ENCODE measurements at places on chromosomes 6 and 20.

DNA sequence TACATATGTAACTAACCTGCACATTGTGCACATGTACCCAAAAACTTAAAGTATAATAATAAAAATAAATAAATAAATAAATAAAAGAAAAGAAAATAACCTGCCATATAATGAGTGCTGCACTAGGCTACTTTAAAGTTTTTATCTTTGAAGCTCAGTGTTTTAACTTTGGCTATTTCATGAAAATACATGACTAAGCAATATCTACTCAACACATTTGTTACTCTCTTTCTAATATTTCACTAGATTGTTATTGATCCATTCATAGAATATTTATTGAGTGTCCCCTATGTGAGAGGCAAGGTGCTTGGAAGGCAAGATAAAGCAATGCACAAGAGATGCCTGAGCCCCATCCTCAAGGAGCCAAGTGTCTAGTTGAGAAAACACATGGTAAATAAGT, 221.7 kb downstream of the SLC35F1 start:
- no peak for DNase-seq

DNA sequence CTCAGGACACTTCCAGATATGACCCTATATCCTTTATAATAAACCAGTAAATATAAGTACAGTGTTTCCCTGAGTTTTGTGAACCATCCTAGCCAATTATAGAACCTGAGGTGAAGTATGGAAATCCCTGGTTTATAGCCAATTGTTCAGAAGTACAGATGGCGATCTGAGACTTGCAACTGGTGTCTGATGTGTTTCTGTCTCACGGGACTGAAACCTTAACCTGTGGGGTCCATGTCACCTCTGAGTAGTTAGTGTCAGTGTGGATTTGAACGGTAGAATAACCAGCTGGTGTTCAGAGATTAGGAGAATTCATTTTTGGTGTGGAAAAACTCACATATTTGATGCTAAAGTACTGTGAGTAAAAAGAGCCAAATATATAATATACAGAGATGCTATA, 606.6 kb downstream of the MAFB start:
- DNase-seq = no peak

- DNase-seq = peak; percentile 26
These were observed 21.7 kb upstream of the RANBP9 start for GRCh38 chr6:13733178-13733887.

DNA sequence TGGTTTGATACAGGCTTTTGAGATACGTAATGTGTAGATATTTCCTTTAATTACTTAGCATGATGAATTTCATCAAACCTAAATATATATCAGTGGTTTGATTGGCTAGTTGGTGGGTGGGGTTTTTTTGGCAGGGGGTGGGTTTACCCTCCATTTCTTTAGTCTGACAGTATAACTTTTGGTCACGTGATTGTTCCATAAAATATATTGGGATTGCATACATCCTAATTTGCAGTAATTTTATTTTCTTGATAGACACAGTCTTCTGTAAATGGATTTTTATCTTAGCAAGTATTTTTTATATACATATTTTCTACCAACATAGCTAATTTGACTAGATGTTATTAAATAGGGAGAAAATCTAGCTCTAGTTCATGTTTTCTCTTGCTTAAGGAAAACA, 177.4 kb upstream of the QKI start:
- no peak for DNase-seq

GRCh38 chr20:14491436-14491835, 154.0 kb upstream of the FLRT3 start:
- DNase-seq = no peak

DNA sequence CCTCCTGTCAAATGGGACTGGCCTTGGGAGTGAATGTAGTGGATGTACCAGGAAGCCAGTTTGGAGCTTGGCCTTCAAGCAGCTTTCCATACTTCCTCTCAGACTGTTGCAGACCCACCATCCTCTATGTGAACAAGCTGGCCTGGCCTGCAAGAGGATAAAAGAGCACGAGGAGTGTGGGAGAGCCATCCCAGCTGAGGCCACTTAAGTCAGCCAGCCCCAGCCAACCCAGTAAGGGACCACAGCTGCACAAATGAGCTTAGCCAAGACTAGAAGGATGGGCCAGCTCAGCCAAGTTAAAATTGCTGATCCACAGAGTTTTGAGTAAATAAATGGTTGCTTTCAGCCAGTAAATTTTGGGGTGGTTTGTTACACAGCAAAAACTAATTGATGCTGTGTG, 156.9 kb upstream of the SOX4 start:
- DNase-seq = no peak

DNA sequence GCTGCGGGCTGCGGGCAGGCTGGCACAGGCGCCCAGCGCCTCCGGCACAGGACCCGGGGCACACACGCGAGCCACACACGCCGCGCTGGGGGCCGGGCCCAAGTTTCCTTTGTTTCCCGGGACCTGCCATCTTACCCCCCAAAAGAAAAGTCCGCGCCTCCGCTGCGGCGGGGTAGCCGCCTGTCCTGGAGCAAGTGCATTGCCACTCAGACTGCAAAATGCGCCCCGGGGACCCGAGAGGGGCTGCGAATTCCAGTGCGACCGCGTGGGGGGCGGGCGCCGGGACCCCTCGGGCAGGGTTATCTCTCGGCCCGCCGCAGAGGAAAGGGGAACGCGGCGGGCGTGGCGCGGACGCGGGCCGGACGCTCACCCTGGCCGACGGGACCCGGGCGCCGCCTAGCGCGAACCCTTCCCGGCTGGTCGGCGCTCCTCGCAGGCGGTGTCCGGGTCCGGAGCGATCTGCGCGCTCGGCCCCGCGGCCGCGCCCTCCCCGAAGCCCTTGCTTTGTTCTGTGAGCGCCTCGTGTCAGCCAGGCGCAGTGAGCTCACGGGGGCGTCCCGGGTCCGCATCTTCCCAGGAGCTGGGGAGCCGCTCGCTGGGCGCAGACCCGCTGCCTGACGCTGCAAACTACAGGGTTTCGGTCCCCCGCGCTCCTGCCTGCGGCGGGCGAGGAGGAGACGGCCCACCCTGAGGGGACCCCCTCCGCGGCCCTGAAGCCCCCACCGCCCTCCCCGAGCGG, 639 bp upstream of the CD24 start:
- peak; percentile 57 for DNase-seq

DNA sequence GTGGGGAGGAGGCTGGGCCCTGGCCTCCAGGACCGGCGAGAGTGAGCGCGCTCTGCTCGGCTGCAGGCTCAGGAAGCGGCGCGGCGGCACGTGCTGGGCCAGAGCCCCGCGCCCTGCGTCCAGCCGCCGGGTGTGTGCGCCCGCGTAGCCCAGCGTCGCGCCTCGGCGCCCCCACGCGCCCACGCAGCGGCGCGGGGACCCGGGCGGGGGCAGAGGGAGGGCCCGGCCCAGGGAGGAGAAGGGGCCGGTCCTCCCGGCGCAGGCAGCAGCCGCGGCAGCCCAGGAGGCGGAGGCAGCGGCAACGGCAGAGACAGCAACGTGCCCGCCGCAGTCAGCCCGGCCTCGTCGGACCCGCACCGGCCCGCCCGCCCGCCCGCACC, at the start of gene EYA2:
EYA2 (plus strand) TSS at position 265 of the 380 bp plus-strand sequence. CDS start 95,168 bp downstream, outside the sequence.
- DNase-seq = no peak

DNA sequence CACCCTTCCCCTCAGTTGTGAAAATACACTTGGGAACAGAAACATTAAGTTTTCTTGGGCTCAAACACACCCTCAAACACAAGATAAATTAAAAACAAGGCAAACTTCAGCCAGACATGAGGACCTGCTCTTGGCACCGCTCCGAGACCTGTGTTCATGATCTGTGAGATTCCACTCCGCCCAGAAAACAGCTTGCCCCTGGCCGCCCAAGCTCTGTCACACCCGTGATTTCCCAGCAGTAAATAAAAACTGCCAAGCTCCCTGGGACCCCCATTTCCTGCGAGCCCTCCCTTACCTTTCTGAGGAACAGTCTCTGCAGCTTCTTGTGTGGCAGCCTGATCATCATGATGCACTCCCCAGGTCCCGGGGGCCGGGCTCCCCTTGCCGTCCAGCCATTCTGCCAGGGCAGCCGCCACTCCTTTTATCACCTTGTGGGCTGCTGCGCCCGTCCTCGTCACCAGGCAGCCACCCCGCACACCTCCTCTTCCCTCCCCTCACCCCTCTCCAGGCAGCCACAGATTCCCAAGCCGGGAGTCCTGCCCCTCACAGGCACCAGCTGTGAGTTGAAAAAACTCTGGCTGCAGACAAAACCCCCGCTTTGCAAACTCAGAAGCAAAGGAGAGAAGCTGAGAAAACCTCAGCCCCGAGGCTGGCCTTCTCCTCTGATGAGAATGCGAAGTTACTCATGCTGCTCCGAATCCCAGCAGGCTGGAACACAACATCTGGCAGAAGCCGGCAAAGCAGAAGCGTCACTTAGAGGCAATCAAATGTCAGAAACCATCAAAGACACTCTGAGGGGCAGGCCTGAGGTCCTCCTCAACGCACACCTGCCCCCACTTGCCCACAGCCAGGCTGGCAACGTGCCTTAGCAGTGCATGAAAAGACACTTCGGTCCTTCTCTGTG, 130.4 kb upstream of the RPS6KA2 start:
- peak; percentile 80 for DNase-seq

GRCh38 chr20:50276119-50277063, 85.8 kb downstream of the CEBPB start:
- DNase-seq = no peak

DNA sequence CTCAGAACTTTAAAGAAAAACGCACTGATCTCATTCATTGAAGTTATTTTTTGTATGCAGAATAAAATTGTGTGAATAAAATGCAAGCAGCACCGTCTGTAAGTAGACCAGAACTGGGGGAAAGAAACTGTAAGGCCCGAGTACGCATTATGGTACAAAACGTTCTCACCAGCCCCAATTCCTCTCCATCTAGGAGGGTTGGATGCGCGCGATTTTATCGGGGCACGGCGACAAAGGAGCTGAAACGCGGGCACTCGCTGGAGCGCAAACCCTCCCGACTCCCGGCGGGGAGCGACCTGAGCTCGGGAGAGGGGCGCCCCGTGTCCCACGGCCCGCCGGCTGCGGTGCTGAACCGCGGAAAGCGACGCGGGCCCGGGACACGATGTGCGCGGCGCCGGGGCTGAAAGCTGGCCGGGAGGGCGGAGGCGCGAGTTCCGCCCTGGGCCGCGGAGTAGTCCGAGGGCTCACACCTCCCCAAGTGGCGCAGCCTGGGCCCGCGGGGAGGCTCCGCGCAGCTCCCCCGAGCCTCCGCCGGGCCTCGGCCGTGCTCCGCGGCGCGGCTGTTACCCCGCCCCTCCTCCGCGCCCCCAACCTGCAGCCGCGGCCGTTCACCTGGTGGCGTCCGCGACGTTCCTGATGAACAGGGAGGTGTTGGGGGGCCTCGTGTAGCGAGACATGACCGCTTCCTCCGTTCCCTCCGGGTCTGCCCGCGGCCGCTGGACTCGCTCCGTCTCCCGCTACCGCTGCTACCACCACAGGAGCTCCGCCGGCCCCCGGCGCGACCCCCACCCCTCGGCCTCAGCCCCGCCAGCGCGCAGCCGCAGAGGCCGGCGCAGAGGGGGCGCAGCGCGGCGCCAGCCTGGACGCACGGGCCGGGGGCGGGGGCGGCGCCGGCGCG, at the start of gene SRSF12:
SRSF12 (minus strand) TSS at position 861 of the 898 bp plus-strand sequence; CDS start at position 677, 184 bp downstream.
- peak; percentile 65 for DNase-seq

DNA sequence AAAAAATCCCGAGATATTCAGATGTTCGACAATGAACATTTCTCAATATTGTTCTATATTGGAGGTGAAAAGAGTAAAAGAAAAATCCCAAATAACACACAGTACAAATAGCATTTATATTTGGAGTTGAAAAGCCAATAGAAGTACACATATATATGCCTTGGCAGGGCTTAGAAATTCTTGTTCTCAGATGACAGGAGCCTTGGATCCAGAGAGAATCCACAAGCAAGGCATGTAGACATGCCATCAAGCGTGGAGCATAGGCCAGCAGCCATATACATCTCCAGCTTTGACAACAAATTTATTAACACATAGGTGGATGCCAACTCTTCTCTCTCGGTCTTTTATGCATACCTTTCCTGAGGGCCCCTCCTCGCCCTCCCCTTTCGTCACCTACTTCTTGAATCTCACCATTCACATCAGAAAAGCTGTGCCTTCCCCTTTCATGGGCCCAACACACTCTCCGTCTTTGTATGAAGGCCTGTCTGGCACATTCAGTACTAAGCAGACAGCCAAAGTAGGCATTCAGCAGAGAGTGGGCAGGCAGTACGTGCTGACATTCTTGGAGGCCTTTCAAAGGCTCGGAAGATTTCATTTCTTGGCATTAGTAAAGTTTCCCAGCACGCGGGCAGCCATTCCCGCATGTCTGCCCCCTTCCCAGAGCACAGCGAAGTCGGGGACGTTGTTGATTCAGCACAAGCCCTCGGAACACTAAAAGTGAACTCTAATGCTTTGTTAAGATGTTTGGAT, 18.2 kb downstream of the NEDD9 start:
- DNase-seq = no peak

- DNase-seq = no peak
These were observed 4.0 kb downstream of the LRRC73 start for GRCh38 chr6:43506171-43506570.

- DNase-seq = no peak
These were observed 15.5 kb upstream of the CLDN20 start for GRCh38 chr6:155248008-155249001.

DNA sequence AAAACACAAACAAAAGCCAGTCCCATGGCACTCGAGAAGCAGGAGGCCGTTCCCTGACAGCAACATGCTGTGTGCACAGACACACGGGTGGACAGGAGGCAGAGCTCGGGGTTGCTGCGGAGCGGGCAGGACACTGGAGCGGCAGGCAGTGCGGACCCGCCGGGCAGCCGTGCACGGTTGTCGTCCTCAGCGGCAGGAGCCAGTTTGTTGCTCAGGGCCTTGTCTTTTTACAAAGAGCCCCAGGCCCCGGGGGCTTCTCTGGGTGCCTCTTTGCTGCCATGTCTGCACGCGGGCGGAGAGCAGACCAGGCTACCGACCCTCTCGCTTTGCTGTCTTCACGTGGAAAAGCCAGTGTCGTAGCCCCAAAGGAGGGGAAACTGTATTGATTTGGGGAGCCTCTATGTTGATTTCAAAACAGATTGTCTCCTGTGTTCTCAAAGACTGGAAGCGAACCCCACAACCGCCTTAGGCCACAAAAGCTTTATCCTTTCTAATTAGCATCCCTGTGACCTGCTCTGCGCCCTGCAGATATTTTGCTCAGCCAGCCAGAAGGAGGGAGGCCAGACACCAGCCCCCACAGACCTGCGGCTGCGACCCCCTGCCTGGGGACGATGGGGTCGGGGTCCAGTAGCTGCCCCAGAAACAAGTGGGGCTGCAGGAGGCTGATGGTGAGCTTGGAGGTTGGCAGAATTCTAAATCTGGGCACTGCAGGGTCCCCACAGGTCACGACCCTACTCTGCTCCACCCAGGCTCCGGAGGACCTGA, 50.2 kb downstream of the ERMARD start:
- no peak for DNase-seq

GRCh38 chr6:140459209-140459608, 1084.8 kb upstream of the CITED2 start:
- DNase-seq = no peak

DNA sequence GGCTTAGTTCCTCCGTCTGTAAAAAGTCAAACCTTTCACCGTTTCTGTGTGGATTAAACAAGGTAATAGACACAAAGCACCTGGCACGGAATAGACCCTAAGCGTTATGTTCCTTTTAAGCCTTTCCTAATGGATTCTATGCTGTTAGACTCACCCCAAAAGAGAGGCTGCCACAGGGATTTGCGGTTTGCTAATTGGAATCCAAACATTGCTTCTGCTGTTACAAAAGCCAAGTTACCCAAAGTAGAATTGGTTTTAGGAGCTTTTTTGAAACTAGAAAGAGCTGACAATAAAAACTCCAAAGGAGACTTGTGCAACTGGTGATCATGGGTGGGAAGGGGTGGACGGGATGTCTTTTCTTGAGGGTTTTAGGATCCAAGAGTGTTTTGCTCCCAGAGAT, 178.0 kb downstream of the BMP7 start:
- DNase-seq = no peak

GRCh38 chr20:17822039-17822438, 122.3 kb downstream of the BANF2 start:
- DNase-seq = no peak
